Activated CD4-positive, alpha-beta T cell treated with anti-CD3 and anti-CD28 coated beads, Interleukin-2, amount 50 U/mL, for 16 hours (primary cell): ENCODE measurements at places on chromosomes 2 and 18.

DNA sequence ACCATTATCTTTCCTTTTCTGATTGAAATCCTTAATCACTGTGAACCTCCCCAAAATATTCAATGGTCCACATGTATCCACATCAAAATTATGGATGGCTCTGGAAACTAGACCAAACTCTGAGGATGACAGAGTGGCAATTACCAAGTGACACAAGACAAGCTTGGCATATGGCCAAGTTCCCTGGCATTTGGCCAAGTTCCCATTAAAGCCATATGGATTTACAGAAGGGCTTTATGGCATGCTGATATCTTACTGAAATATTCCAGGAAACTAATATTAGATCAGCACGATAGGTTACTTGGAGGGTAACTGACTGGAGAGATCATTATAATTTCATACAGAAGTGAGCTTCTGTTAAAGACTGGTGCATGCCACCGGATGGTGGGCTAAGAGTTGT lies 21.9 kb upstream of the CERS6 start:
- DNase-seq: no peak

DNA sequence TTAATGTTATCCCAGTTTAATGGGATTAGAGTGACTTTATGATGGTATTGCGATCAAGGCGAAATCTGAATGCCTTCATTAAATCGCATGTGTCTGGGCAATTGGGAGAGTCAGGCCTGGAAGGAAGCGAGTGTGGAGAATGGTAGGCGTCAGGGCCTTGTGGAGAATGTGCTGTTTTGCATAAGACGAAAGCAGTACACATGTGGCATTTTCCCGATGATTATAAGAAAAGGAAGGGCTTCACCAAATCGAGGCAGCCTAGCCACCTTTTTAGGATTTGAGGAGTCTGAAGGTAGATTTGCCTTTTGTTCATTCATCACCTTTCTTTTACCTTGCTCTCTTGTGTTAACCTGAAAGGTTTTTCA lies 1.0 kb downstream of the ZNF532 start:
- DNase-seq: no peak

DNA sequence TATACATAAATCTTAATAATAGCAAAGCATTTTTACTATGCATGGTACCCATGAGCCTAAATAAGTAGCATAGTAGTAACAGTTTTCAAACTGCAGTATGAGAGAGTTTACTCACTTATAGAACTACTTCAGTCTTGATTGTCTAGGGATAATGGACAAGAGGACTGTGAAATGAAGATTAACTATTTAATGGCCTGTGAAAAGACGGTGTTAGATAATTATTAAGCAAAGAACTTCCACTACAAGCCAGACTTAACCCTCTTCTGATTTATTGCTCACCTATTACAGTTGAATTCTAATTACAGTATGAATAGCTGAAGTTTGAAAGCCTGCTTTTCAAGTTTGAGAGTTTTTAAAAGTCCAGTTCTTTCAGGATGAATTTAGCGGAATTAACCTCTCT lies 18.9 kb downstream of the PIK3C3 start:
- no peak for DNase-seq

GRCh38 chr18:47721876-47722275 lies 208.6 kb downstream of the SMAD2 start:
- DNase-seq: no peak

DNA sequence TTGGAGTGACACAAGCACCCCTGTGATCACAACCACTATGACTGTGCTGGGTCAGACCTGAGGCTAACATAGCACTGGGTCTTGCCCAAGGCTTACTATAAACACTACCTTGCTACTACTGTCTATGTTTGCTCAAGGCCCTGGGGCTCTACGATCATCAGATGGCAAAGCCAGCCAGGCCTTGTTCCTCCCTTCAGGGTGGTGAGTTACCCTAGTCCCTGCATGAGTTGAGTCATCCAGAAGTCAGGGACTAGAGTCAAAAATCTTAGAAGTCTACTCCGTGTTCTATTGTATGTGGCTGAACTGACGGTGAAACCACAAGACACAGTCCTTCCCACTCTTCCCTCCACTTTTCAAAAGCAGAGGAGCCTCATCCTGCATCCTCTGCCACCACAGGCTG lies 551.2 kb upstream of the FSIP2 start:
- no peak for DNase-seq
